AG04449 (cell line): ENCODE measurements at places on chromosomes 2 and 18.

- no peak for DNase-seq
Measured at GRCh38 chr2:238942080-238942725, 94.3 kb downstream of the TWIST2 start.

DNA sequence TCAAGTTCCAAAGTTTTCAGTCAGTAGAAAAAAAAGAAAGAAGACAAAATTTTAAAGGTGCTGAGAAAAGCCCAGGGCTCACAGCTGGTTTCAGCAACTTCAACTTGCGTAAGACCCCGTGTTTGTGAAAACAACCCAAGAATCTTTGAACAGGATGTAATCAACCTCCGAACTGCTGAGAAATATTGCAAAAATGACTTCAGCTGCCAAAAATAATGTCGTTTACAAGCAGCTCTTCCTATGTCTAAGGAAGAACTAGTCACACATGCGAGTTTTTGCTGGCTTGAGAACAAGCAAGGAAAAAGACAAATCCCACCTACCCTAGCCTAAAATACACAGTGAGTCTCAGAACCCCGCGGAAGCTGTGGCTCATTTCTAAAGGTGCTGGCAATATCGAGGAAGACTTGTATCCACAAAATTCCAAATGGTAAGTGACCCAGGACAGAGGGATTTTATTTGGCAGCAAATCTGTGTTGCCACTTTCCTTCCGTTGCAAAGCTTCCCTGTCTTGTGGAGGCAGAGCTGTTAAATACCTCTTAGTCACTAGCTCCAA, 59.8 kb upstream of the SLC8A1 start:
- peak; percentile 77 for DNase-seq

DNA sequence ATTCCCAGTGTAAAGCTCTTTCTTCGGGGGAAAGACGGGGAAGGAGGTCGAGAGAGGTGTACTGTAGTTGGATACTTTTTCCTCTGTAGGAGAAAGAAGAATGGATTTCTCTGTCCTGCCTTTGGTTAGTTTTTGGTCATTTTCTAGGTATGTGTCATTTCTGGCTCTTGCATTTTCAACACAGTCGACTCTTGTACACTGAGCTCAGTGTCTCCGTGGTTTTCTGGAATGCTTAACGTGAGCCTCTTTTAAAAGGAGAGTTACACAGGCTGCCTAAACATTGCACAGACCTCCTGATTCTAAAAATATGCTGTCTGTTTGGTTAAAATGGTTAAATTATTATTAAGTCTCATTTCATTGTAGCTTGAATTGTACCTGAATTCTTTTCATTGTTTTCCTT, 21.8 kb upstream of the GLS start:
- DNase-seq: peak; percentile 66

DNA sequence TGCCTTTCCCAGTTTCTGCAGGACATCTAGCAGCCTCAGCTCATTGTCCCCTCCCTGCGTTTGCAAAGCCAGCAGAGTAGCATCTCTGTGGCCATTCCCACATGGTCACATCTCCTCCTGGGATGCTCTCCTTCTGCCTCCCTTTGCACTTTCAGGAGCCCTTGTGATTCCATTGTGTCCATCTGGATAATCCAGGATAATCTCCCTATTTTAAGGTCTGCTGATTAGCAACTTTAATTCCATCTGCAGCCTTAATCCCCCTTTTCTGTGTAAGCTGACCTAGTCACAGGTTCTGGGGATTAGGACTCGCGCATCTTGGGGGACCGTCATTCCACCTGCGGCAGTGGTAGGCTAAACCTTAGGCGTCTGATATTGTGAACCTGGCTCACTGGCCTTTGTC, 70.7 kb downstream of the NEDD4L start:
- DNase-seq: no peak

GRCh38 chr2:238445409-238446190, 18.9 kb downstream of the ASB1 start:
- DNase-seq: no peak

- no peak for DNase-seq
Measured at GRCh38 chr2:190090148-190090547, 27.6 kb upstream of the MSTN start.

DNA sequence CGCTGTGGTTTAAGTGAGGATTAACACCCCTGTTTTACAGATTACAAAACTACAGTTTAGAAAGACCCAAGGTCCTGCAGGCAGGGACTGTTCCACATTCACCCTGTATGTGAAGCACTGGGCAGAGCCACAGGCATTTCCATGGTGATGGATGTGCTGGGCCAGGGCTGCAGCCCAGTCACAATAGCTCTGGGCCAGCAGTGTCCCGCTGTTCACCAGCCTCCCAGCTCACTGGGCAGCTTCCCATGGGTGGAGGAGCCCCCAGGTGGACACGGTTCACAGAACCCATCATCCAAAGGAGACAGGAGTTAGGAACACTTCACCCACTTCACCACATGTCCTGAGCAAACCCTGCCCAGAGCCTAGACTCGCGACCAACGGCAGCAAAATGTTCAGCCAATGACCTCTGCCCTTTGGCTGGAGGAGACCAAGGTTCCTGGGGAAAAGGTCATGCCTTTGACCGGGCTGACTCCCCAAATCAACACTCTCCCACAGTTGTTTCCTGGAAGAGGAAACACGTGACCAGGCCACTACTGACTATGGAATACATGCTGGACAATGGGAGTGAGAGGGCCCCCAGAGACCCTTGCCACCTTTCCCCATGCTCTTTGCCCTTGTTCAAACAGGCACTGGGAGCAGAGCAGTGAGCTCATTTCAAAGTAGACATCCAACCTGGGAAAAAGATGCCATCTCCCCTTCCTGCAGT, 28.0 kb upstream of the SLC35F6 start:
- no peak for DNase-seq

GRCh38 chr2:239327536-239328350, 73.1 kb downstream of the HDAC4 start:
- DNase-seq: no peak

- no peak for DNase-seq
Measured at GRCh38 chr2:112605926-112606325, 21.5 kb downstream of the CHCHD5 start.

DNA sequence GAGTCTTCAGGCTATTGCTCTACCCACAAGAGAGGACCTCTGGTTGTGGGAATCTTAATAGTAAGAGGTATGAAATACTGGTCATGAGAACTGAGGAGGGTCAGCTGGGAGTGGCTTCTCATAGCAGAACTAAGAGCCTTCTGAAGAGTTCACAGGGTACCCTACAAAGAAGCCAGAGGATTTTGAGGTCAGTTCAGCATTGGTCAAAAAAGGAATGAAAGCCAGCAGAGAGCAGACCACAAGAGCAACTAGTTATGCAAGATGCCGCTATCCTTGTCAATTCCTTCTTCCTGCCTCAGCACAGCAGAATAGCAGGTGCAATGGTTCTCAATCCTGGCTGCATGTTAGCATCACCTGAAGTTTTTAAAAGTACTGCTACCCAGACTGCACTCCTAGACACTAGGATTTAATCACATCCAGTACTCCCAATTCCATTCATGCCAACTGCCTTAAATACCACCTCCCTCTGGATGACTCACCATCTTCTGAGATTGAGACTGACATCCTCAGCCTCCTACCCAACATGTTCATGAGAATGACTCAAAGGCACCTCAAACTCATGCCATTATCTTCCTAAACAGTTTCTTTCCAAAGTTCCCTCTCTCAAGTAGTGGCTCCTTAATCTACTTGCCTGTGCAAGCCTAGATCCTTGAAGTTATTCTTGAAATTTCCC, 81.0 kb upstream of the RBMS1 start:
- peak; percentile 67 for DNase-seq

GRCh38 chr2:200335657-200336056, 29.2 kb downstream of the SPATS2L start:
- no peak for DNase-seq

GRCh38 chr18:48992791-48993555, 42.2 kb upstream of the SMAD7 start:
- no peak for DNase-seq

DNA sequence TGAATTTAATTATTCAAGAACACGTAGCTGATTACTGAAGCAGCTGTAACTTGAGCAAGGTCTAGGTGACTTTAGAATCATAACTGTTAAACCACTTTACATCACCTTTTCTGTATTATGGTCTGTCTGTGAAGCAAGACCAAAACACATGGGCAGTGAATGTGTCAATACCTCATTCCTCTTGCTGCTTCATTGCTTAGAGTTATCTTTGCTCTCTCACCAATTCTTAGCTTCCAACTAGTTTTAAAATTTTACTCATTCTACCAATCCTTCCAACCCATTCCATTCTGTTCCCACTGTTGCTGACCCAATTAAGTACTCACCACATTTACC, 80.2 kb downstream of the MIB1 start:
- no peak for DNase-seq

GRCh38 chr2:163802284-163802683, 66.5 kb upstream of the FIGN start:
- no peak for DNase-seq

DNA sequence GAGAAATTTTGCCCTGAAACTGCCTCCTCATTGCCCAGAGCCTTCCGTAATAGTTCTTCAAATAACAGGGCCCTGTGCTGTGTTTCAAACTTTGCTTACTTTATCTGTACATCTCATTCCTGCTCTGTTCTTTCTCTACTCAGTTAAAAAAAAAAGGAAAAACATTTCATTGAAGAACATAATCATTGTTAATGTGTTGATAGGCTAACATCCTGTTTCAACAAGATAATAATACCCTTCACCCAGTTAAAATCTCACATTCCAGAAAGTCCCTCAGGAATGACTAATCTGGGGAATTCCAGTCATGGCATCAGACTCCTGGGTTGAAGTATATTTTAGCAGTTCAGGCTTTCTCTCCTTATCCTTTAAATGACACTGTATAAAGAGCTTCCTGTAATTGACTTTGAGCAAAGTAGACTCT, 45.6 kb upstream of the ITGAV start:
- no peak for DNase-seq
